NCI-H1092 (cell line): ENCODE measurements at places on chromosomes 5 and 9.

- no peak for DNase-seq
Observed at GRCh38 chr9:12554636-12555035, 138.5 kb upstream of the TYRP1 start.

GRCh38 chr5:1244976-1245375 lies 19.8 kb downstream of the SLC6A18 start:
- no peak for DNase-seq

DNA sequence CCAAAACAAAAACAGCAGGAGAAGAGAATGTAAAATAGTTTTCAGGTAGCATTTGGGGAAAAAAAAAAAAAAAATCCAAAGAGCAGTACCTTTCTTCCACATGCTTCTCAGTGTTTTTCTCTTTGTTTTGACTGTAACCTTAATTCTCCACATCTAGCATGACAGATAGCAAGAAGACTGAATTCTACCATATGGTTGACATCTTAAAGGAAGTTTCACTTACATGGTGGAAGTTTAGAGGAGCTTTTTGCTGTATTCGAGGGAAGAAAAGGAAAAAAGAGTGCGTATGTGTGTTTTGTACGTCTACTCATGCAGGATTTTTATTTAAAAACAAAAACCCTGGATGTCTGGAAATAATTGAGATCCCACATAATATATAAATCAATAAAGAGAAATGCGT lies 604.8 kb downstream of the CCDC171 start:
- DNase-seq: no peak

GRCh38 chr5:149493316-149493715 lies 57.9 kb downstream of the CSNK1A1 start:
- no peak for DNase-seq

DNA sequence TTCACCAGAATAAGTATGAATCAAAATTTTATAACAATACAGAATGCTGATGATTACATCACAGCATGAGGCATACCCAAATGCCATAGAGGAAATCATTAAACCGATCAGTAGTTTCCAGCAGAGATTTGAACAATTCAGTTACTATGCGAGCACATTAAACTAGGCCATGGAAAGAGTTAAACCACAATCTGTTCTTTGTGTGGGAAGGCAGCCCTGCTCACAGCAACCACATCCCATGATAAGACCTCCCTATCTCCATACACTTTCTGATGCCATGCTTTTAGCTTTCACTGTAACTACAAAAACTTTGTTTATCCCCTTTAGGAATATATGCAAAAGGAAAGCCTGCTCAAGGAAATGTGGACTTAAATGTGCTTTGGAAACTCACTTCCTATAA lies 4.5 kb downstream of the NFIB start:
- DNase-seq: no peak

DNA sequence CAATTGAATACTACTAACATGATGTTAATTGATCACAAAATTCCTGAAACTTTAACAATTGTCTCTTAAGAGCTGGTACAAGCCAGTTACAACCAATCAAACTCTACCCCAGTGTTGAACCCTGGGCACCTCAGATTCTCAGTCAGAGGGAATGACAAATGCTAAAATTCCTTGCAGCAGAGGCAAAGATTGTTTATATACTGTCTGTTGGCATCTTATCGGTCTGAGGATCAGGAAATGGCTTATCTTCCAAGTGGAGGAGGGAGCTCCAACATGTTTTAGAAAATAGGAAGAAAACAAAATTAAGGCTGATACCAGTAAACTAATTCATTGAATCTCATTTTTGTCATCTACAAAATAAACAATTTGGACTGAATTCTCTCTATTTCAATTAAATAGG lies 527.8 kb upstream of the ZNF608 start:
- no peak for DNase-seq
